BE2C (cell line): ENCODE measurements at places on chromosomes 1 and 21.

DNA sequence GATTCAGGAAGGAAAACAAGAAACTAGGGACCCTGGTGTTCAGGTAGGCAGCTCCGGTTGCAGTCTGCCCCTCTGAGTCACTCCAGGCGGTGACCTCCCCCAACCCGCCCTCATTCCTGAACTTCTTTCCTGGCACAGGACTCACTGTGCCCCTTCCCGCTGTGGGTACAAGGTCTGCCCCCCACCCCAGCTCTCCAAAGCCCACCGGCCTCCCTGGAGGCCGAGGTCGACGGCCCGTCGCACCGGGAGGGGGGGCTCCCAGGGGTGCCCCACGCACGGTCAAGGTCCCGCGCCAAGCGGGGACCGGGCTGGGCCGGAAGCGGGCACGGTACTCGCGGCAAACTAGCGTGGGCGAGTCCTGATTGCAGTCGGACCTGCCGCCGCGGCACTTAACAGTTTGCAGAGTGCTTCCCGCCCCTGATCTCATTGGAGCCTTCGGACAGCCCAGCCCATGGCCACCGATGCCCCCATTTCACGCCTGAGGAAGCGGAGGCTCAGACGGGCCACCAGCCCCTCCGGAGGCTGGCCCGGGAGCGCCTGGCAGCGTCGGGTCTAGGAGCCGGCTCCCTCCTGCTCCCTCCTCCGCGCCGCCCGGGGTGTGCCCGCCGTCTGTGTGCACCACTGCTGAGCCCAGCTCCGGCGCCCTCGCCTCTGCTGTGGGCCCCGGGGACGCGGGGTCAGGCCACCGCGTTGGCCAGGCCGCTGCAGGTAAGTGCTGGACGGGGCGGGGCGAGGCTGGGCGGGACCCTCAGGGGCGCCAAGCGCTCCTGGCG, at the start of gene GJB3:
Gene GJB3, plus strand, starts transcription at position 144 of the 773 bp plus-strand sequence. CDS start 3,549 bp downstream, outside the sequence.
- DNase-seq: no peak

DNA sequence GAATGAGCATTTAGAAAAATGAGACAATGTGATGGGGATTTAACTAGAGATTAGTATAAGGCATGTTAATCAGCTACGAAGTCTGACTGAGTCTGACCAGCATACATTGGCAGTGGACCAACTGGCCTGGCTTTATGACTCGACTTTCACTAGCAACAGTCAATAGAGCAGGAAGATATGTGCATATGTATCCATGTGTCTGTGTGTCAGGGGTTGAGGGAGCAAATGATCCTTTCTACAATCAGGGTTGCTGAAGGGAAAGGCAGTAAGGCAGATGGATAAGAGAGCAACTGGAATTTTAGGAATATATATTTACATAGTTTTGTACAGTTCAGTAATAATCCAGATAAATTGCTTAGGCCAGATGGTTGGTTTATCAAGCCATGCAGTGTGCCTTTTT, 645.6 kb downstream of the PLA2G4A start:
- DNase-seq: peak; percentile 72

GRCh38 chr1:48194801-48195200, 27.7 kb upstream of the SLC5A9 start:
- no peak for DNase-seq

GRCh38 chr1:209850342-209850979, 22.7 kb downstream of the UTP25 start:
- peak; percentile 93 for DNase-seq

DNA sequence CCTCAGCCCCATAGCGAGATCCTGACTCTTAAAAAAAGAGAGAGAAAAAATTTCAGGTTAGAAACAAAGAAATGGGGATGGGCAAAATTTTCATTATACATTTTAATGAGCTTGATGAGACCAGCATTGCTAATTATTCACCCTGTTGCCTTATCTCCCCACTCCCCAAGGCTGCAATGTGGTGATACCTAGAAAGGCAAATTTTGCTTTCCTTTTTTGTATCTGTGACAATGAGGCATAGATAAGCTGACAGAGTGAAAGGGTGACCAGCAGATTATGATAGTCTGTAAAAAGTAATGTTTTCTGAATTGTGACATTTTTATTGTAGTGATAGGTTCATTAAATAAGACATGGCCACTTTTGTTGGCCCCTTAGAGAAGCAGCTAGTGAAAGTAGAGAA, 12.9 kb downstream of the SRRM1 start:
- DNase-seq: no peak

- no peak for DNase-seq
These were observed 14.7 kb downstream of the BTBD19 start for GRCh38 chr1:44822981-44823451.

DNA sequence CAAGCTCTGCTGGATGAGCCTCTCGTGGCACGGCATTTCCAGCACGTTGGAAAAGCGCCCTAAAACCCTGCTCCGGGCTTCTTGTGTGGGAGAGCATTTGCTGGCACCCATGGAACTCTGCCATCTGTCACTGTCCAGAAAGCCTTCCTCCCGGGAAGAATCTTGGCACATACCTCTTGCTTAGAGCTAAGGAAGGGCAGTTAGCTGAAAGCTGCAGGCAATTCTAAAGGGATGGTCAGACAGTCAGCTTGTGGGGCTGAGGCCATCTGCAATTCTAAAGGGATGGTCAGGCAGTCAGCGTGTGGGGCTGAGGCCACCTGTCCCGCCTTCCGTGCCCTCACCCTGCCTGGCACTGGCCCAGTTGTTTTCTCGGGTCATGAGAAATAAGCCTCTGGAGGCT, 139.0 kb upstream of the TMEM51 start:
- DNase-seq: no peak

GRCh38 chr1:235941876-235942624, 75.3 kb upstream of the LYST start:
- DNase-seq: no peak

GRCh38 chr1:30809514-30810263, 52.1 kb upstream of the LAPTM5 start:
- DNase-seq: no peak

GRCh38 chr1:118160806-118161205, 24.2 kb downstream of the SPAG17 start:
- no peak for DNase-seq
